RWPE2 (cell line): ENCODE measurements at places on chromosomes 16 and 17.

GRCh38 chr17:27489045-27489715 is 32.9 kb downstream of the KSR1 start:
- no peak for DNase-seq

- DNase-seq: no peak
Measured at GRCh38 chr16:58127033-58127556, 2.1 kb downstream of the CFAP20 start.

GRCh38 chr17:41785091-41785858 is 1.2 kb downstream of the JUP start:
- no peak for DNase-seq

DNA sequence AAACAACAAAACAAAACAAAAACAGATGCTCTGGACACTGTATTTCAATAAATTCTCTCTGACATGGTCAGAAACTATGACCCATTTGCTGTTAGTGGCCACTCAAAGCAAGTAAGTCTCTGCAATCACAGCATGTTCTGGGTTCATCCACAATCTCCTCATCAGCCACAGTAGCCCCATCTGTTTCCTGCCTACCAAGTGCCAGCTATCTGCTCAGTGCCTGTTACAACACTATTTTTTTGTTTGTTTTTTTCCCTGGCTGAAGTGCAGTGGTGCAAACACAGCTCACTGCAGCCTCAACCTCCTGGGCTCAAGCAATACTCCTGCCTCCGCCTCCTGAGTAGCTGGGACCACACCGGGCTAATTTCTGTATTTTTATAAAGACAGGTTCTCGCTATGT is 137.9 kb downstream of the SOX9 start:
- DNase-seq: no peak

DNA sequence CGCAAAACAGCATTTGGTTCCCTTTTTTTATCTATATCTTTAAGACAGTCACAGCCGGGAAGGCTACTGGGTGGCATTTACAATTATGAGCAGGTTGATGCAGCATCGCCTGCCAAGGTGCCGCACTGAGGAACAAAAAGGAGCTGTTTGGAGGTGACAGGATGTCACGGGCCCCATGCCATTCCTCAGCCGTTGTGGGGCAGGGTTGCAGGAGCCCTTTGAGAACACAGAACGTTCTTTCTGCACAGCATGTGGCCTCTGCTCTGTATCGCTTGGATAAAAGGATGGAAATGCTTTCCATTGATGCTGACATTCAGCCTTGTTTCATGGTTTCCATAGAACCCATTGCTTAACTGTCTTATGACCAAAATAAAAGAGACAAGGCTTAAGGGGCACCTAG is 141.9 kb upstream of the CDH5 start:
- no peak for DNase-seq

- DNase-seq: no peak
Measured at GRCh38 chr17:80177986-80178595, 8.3 kb downstream of the CARD14 start.

DNA sequence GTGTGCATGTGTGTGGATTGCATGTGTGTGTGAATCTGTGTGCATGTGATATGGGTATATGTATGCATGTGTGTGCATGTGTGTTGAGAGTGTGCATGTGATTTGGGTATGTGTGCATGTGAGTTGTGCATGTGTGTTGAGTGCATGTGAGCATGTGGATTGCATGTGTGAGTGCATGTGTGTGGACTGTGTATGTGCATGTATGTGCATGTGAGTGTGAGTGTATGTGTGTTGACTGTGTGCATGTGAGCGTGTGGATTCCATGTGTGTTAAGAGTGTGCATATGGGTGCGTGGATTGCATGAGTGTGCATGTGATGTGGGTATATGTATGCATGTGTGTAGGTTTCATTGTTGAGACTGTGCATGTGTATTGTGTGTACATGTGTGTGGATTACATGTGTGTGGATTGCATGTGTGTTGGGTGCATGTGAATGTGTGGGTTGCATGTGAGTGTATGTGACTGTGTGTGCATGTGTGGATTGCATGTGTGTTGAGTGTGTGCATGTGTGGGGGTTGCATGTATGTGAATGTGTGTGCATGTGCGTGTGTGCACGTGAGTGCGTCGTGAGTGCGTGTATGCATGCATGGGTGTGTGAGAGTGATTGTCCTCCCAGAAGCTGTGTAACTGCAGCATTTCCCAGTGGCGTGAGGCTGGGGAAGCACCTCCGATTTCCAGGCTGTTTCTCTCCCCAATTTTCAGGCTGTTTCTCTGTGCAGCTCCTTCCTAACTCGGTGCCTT is 19.4 kb downstream of the C1QTNF1 start:
- DNase-seq: no peak

- DNase-seq: no peak
Measured at GRCh38 chr17:78089576-78090281, 38.8 kb downstream of the TMC6 start.

GRCh38 chr16:84862804-84863480 is 43.2 kb downstream of the CRISPLD2 start:
- no peak for DNase-seq

GRCh38 chr16:50086176-50086575 is 20.4 kb downstream of the HEATR3 start:
- no peak for DNase-seq

DNA sequence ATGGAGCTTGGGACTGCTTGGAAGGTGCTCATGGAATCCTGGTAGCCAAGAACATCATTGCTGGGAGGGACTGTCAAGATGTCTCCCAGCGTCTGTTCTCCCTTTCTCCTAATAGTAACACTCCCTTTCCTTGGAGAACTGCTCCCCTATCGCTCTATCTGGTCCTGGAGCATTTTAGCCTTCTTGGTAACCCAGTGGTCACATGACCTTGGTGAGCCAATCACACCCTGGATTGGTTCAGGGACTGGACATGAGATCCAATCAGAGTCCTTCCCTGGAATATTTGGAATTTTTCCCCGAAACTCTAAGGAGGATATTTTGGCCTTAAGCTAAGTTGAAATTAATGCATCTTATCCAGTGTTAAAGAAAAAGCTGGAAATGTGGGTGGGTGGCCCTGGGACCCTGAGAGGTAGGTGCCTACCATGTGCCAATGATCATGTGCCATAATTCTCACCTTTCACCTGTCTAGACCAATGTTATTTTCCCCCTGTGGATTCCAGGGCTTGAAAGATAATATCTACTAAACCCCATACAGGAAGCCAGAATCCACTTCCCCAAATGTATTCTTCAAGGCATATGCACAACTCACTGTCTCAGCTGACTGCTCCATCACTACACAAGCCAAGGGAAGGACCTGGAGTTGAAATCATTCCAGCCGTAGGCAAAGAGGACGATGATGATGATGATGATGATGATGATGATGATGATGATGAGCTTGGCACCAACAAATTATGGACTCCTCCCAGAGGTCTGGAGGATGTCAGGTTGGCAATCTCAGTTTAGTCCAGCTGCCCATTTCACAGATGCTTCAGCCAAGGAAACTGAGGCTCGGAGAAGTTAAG is 193.2 kb downstream of the RAB11FIP4 start:
- no peak for DNase-seq

- no peak for DNase-seq
Measured at GRCh38 chr16:27638833-27639560, 89.1 kb downstream of the KATNIP start.

GRCh38 chr17:66939461-66940114 is 24.9 kb upstream of the CACNG4 start:
- DNase-seq: peak; percentile 24

DNA sequence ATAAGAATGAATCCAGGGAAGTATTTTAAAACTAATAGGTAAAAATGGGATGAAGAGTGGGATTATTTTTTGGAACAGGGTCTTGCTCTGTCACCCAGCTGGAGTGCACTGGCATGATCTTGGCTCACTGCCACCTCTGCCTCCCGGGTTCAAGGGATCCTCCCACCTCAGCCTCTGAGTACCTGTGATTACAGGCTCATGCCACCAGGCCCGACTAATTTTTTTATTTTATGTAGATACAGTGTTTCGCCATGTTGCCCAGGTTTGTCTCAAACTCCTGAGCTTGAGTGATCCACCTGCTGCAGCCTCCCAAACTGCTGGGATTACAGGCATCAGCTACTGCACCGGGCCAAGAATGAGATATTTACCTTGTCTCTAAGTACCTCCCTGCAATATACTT is 22.1 kb downstream of the NSMCE1 start:
- no peak for DNase-seq

- DNase-seq: no peak
Measured at GRCh38 chr17:57114085-57114673, 29.1 kb downstream of the AKAP1 start.

DNA sequence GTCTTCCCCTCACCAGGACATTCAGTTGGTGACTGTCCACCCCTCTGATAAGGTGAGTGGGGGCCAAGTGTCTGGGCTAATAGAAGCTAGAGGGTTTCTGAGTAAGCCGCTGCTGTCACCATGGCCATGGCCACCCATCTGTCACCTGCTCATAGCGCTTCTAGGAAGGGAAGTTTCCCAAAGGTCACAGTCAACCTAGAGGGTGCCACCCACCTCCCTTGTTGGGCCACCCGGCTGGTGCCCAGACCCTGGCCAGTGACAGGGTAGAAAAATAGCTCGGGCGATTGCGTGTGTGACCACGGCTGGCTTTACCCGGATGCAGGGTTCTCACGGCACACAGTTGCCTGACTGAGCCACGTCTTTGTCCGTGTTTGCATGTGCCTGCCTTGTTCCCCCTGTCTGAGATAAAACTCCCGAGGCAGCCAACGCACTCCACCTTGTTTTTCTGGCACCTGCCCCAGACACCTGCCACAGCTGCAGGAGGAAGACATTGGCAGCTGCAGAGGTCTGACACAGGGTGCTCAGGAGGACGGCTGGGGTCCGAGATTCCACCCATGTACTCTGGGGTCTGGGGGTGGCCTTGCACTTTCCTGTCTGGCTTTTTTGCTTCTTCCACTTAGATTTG is 809 bp downstream of the PIRT start:
- DNase-seq: no peak

- DNase-seq: no peak
Measured at GRCh38 chr17:14068542-14069250, 608 bp upstream of the COX10 start.

DNA sequence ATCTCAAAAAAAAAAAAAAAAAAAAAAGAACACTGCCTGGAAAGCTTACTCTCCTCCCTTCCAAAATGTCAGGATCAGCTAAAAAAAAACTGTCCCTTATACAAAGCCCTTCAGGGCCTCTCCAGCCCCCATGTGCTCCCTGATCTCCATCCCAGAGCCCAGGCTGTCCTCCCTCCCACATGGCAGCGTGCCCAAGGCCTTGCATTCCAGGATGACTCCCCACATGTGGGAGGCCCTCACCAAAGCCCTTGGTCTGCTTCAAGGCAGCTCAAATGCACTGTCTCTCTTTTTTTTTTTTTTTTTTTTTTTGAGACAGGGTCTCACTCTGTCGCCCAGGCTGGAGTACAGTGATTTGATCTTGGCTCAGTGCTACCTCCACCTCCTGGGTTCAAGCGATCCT is 2.3 kb downstream of the FDXR start:
- DNase-seq: peak; percentile 47

DNA sequence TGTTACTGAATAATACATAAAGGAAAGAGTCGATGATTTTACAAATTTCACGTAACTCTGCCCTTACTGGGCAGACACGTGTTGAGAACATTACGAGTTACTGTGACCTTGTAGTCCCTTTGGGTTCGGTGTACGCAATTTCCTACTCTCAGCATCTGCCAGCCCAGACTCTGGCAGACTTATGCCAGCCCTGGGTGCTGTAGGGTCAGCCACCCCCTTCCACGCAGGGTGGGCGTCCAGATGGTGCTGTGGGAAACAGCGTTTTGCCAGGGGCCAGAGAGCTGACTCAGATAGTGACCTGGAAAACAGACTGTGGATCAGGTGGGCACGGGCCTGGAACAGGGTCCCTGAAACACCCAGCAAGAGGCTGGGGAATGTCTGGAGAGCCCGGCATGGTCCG is 148.9 kb downstream of the RPTOR start:
- DNase-seq: no peak

GRCh38 chr17:39705786-39706348 is 6.0 kb downstream of the ERBB2 start:
- DNase-seq: no peak

GRCh38 chr16:11446566-11447119 is 101.4 kb downstream of the RMI2 start:
- DNase-seq: no peak

GRCh38 chr16:58013201-58013956 is 12.2 kb downstream of the USB1 start:
- no peak for DNase-seq

DNA sequence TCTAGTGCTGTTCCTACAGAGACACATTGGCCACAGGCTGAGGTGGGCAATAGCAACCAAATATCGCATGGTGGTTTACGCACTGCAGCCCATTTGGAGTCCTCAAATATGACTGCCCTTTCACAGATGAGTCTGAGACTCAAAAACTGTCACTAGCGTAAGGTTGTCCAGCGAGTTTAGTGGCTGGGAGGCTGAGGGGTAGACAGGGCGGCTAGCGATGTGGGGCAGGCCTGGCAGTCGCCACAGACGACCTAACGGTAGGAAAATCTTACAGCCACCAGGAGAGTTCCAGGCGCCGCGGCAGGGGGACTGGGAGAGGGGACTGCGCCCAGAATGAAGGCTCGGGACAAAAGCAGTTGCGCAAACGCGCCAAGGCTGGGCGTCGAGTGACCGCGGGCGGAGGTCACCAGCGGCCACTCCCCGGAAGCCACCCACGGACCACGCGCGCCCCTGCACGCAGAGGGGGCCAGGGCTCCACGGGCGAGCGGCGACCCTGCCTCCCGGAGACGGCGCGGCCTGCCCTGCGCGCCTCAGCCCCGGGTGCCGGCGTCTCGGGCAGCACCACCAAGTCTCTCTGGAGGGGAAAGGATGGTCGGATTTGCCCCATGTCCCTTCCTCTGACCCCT is 699 bp upstream of the MAP1LC3B start:
- no peak for DNase-seq

DNA sequence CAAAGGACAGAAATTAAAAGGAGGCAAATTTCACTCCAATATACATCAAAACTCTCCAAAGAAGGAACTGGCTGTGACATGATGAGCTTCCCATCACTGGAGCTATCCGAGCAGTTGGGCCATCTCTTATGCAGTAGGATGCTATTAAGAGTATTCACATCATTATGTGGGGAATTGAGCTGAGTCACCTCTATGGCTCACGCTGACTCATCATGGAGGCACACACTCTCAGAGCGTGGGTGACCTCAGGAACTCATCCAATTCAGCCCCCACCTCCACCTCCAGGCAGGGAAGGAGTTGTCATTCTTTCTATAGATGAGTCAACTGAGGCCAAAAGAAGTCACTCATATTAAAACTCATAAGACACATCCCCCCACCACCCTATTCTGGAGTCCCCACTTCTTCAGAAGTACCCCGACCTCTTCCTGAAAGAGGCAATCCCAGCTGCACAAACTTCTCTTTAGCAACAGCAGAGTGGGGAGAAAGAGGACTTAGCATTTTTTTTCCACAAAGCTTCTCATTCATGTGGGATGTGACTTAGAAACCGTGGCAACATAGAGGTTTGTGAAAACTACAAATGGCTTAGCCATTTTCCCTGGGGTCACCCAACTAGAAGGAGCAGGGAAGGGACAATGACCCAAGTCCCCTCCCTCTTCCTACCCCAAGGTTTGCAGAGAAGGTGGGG is 32.5 kb downstream of the ABCC12 start:
- peak; percentile 94 for DNase-seq

- DNase-seq: no peak
Measured at GRCh38 chr17:82400206-82400605, 17.9 kb upstream of the HEXD start.
